ENCODE measurements at places on chromosomes 5 and 9.
A peak's percentile ranks its signal among the peaks of the same experiment; 100 is the strongest.

GRCh38 chr9:78694974-78695373, 398.0 kb downstream of the PSAT1 start:
- DNase-seq = no peak

DNA sequence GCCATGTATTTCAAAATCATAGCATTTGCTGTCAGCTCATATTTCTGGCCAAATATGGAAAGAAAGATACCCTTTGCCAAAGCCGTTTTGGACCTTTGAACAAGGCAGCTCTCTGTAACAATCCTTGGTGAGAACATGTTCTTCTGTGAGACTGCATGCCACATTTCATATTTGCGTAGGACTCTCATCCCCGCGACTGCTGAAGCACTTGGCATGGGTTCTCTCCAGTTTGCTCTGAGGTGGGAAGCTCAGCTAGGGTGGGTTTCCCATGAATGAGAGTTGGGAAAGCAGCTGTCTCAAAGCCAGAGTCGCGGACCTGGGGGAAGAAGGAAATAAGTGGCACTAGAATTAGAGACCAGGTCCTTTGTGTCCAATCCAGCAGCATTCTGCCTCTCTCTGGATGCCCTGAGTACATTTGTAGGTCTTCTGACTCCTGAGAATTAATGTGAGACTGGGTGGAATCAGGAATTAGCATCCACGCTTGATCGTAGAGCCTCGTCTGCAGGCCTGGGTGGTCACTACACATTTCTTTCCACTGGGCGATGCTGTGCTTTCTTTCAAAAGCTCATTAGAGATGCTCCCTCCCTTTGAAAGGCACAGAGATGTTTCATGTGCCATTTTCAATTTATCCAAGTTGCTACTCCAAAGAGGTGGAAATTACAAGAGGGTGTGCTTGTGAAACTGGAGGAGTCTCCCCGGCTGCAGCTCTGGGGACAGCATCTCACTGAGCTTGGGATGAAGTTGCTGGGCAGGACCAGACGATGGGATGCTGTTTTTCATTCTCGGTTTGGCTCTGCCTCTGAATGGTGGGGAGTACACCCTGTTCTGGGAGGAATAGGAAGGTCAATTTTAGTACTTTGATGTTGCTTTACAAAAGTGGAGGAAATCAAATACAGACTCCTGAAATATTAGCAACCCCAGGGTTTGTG, 197.2 kb downstream of the GADD45G start:
- DNase-seq = no peak

DNA sequence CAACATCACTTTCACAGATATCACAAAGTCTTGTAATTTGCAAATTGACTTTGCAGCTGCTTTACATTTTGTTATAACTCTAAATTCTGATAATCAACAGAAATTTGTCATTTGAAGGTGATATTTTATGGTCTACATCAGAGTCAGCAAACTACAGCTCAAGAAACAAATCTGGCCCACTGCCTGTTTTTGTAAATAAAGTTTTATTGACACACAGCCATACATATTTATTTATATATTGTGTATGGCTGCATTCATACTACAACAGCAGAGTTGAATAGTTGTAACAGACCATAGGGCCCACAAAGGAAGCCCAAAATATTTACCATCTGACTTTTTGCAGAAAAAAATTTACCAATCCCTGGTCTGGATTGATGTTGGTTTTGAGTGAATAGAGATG, 87.0 kb upstream of the GRIA1 start:
- DNase-seq = no peak

DNA sequence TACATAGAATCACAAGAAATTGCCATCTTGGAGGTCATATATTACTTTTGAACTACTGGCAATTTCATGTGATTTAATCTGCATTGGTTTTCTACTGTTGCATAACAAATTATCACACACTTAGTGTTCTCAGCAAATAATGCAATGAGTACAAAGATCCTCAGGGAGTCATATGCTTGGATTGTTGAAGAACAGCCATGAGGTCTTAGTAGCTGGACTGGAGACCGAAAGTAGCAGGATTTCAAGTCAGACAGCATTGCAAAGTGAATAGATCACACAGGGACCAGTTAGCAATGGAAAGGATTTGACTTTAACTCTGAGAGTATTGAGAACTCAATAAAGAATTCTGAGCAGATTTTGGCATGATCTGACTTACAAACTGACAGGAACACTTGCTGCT, 32.2 kb upstream of the FRMD3 start:
- DNase-seq = no peak

GRCh38 chr5:112146323-112147226, 272.5 kb downstream of the EPB41L4A start:
- peak; percentile 81 for DNase-seq

All from activated naive CD4-positive, alpha-beta T cell treated with anti-CD3 and anti-CD28 coated beads for 36 hours (primary cell).